ENCODE measurements at places on chromosomes 7 and 10. TPM values are rescaled to one million over a fixed set of nuclear protein-coding genes. Genes with fewer than 3 reads are reported as not detected.

GRCh38 chr10:94016727-94017714 lies 23.3 kb downstream of the PLCE1 start:
- DNase-seq: no peak

GRCh38 chr10:110224992-110225391 lies 17.6 kb downstream of the MXI1 start:
- DNase-seq: no peak

The UBTD1 gene
- total RNA-seq: 12.4 TPM

GRCh38 chr10:95792874-95793285 lies 36.9 kb downstream of the ENTPD1 start:
- DNase-seq: no peak

- no peak for DNase-seq
Measured at GRCh38 chr7:151286148-151286547, 37.7 kb upstream of the SMARCD3 start.

- no peak for DNase-seq
Measured at GRCh38 chr7:13801669-13802068, 187.8 kb downstream of the ETV1 start.

The BICC1 gene
- total RNA-seq: 24.3 TPM

The TMEM178B gene
- total RNA-seq: 0.88 TPM
